ENCODE measurements at places on chromosomes 3 and 15.

GRCh38 chr3:52440671-52441070, 4.2 kb downstream of the SEMA3G start:
- no peaks in the 10 kb centered on the region for H3K36me3 ChIP-seq
- H3K4me1 ChIP-seq, result peaks cover 2% of the 10 kb centered on the region
- H3K4me3 ChIP-seq, result no peak overlapping the region
- DNase-seq, result no peak
- no peak overlapping the region for H3K27ac ChIP-seq

DNA sequence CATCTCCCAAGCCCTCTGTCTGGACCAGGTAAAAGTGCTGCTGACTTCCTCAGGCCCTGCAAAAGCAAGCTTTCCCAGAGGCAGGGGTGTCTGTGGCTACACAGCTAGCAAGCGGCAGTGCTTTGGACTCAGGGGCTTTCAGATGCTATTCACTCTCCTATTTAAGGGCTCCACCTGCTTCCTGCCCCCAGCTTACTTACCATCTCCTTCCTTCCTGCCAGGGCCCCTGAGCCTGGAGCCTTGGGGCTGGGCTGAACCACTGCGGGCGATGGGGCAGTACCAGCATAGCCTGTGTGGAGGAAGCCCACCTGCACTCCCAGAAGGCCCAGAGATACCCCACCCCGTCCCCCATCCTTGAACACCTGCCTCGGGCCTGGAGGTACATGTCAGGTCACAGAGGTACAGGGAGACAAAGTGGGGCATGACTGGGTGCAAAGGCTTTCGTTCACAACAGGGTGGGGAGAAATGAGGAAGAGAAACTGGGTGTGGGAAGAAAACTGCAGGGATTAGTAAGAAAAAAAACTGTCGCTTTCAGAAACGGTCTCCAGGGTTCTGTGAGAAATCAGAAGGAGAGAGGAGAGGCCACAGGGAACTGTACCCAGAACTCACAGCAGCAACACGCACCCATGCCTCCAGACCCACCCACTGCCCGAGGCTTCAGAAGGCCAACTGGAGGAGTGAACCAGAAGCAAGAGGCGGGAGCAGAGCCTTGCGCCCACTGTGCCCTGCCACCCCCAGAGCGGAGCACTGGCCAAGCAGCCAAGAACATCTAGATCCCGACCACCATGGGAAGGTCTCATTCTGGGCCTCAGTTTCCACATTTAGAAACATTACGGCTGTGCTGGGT, 49.5 kb downstream of the CCDC12 start:
- no peak overlapping the region for H3K4me3 ChIP-seq
- peaks cover 45% of the 10 kb centered on the region for H3K4me1 ChIP-seq
- peak overlapping the region; percentile 43 for H3K27ac ChIP-seq
- H3K36me3 ChIP-seq, result peaks cover 48% of the 10 kb centered on the region

DNA sequence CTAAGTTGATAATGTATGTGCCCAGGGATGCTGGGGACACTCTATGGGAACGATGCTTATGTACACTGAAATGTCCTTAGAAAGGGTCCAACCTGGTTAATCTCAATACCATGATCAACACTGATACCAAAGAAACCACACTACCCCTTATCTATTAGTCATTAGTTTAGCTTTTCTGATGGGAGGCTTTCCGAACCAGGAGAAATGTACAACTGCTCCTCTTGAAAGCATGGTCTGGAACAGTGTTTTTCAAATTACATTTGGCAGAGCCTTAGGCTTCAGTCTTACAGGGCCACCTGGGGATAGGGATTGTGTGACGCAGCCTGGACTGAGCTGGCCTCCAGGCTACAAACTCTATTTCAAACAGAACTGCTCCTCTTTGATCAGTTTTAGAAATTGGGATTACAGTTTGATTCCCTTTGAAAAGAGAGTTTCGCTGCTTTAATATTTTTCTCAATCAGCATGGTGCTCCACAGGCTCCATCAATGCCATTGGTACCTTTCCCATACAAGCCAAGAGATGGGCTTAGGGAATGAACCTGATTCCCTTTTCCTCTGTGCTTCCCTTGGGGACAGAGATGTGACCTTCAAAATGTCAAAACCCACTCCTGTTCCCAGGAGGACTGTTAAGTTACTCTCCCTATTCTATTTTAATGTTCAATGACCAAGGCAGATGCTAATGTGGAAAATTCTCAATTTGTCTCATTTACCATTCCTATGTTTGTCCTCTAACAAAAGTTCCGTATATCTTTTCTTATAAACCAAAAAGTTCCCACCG, 296.0 kb upstream of the ADAMTS9 start:
- no peak for DNase-seq
- H3K27me3 ChIP-seq, result no peaks in the 10 kb centered on the region
- no peaks in the 10 kb centered on the region for H3K36me3 ChIP-seq
- H3K4me3 ChIP-seq, result no peak overlapping the region
- no peaks in the 10 kb centered on the region for H3K4me1 ChIP-seq
- no peak overlapping the region for H3K27ac ChIP-seq

- no peak for DNase-seq
- H3K36me3 ChIP-seq, result no peaks in the 10 kb centered on the region
- no peak overlapping the region for H3K4me3 ChIP-seq
- peaks cover 2% of the 10 kb centered on the region for H3K4me1 ChIP-seq
Observed at GRCh38 chr15:42107473-42107872, 13.1 kb upstream of the PLA2G4D start.

DNA sequence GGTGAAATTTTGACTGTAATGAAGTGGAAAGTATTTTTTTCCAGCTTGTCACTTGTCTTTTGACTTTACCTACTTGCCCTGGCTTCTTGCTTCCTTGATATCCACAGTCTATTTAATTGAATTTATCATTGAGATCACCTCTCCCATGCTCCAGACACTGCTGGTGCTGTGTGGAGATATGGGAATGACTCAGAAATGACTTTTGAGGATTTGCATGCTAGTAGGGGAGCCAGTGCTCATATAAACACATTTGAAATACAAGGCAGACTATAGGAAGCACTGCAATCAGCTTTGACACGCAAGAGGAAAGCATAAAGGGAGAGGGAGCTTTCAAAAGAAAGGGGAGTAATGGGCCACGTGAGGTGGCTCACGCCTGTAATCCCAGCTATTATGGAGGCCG, 7.3 kb upstream of the TRPM1 start:
- peaks cover under 1% of the 10 kb centered on the region for H3K27me3 ChIP-seq
- no peaks in the 10 kb centered on the region for H3K36me3 ChIP-seq
- no peak overlapping the region for H3K4me3 ChIP-seq
- DNase-seq, result no peak

DNA sequence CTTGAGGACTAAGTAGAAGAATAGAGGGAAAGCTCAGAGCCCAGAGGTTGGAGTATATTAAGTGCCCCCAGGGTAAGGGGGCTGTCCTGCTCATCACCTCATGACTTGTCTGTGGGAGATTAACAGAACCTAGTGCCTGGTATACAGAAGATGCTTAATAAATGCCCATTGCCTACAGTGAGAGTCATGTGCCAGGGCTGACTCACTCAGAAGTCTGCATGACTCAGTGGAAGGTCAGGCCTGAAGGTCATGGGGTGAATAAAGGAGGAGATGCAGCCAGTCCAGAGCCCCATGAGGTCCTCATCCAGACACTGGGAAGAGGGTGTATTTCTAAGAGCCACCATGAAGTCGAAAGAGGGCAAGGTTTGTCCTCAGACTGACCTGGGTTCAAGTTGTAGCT, 62.5 kb upstream of the TLE3 start:
- no peak overlapping the region for H3K27ac ChIP-seq
- no peak overlapping the region for H3K4me3 ChIP-seq
- DNase-seq, result no peak
- H3K36me3 ChIP-seq, result no peaks in the 10 kb centered on the region
